ENCODE measurements at places on chromosomes 5 and 9.

DNA sequence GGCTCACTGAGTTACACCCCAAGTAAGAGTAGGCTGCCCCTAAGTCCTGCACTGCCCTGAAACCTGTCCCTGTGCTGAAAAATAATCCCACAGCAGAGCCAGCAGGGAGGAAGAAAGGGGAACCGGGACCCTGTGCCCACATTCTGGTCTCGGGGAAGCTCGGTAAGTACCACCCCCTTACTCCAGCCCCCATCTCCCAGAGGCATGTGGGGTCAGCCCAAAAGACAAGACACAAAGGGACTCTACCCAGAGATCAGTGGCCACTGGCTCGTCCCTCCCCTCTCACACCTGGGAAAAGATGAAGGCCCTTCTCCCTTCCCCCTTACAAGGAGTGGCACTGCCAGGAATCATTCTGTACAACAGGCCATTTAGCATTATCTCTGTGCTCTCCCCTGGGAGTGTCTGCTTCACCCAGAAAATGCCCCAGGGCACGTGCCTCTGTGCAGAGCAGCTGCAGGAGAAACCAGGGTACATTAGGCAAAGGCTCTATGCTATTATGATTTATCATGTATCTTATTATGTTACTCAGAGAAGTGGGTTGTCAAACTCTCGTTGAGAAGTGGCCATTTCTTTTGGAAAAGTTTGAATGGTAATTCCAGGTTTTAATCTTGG lies 71.3 kb downstream of the NDFIP1 start:
- DNase-seq: no peak

- no peak for DNase-seq
These were observed 556.8 kb upstream of the DMAC1 start for GRCh38 chr9:8356406-8356805.

GRCh38 chr5:132877938-132878337 lies 4.5 kb downstream of the LEAP2 start:
- DNase-seq: no peak

DNA sequence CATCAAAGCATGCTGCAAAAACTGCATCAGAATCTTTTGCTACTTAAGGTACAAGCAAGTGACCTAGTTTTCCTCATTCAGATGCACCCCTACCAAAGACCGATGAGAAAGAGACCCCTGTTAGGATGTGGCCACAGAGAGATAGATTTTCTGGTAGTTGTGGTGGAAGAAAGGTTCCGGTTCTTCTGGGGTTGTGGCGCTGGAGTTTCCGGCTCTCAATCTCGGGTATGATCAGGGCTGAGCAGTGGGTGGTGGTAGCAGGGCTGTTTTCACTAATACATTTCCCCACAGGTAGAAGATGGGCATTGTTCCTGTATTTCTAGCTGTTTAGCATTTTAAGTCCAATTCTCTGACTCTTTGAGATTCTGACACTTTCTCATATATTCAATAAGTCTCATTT lies 58.4 kb downstream of the PCSK1 start:
- no peak for DNase-seq

- DNase-seq: no peak
These were observed 55.3 kb downstream of the RPS23 start for GRCh38 chr5:82222597-82223574.

GRCh38 chr5:39660020-39660419 lies 235.2 kb upstream of the DAB2 start:
- DNase-seq: no peak

DNA sequence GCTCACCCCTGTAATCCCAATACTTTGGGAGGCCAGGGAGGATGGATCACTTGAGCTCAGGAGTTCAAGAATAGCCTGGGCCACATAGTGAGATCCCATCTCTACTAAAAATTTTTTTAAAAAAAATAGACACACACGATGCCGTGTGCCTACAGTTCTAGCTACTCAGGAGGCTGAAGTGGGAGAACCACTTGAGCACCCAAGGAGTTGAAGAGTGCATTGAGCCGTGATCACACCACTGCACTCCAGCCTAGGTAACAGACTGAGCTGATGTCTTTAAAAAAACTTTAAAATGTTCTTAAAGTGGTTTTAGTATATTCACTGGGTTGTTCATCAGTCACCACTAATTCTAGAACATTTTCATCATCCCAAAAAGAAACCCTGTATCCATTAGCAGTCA lies 51.9 kb upstream of the RNF38 start:
- DNase-seq: no peak

DNA sequence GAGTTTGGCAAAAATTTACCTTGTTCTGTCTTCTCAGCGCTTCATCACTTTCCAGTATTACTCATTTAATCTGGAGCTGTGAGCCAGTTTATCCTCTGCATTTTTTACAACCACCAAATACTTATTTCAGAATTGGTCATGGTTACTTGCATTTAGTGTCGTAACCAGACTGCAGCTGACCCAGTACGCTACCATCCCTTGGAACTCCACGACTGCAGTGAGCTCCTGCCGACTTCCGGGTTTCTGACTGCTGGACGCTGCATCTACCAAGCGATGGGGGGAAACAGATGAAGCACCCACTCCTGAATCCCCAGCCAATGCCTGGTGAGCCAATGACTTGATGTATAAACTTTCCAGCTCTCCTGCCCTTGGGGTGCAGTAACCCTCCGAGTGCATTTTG lies 174.4 kb upstream of the PRLR start:
- DNase-seq: no peak
